ENCODE measurements at places on chromosomes 3 and 15. TPM values are rescaled to one million over a fixed set of nuclear protein-coding genes. Genes with fewer than 3 reads are reported as not detected.

The FHIT gene
- 21.3 TPM for total RNA-seq

The SHC4 gene
- total RNA-seq = 1.4 TPM

The PLSCR4 gene
- not detected for total RNA-seq

The IP6K2 gene
- 73.5 TPM for total RNA-seq

The MORC1 gene
- not detected for total RNA-seq

The EDC3 gene
- total RNA-seq = 48.6 TPM

The MED12L gene
- 6.9 TPM for total RNA-seq

The CYP1A1 gene
- 2.1 TPM for total RNA-seq

The SOX2 gene
- 0.19 TPM for total RNA-seq

The DTWD1 gene
- total RNA-seq = 22.0 TPM

The SLC2A2 gene
- total RNA-seq = not detected

The HYAL2 gene
- total RNA-seq = 6.1 TPM

The THPO gene
- total RNA-seq = not detected

The SERINC4 gene
- total RNA-seq = 0.61 TPM

The COPS2 gene
- total RNA-seq = 103 TPM

The ROPN1B gene
- total RNA-seq = not detected

The OIP5 gene
- total RNA-seq = 10.5 TPM

Data from activated naive CD4-positive, alpha-beta T cell treated with anti-CD3 and anti-CD28 coated beads, Interleukin-2, amount 50 U/mL, for 72 hours (primary cell).